Mammary epithelial cell (primary cell): ENCODE measurements at places on chromosomes 2 and 18. TPM values are rescaled to one million over a fixed set of nuclear protein-coding genes. Genes with fewer than 3 reads are reported as not detected.

Gene COLEC11
- not detected for polyA plus RNA-seq

- no peak for DNase-seq
Measured at GRCh38 chr2:228329282-228329681, 147.8 kb upstream of the SPHKAP start.

Gene YPEL5
- polyA plus RNA-seq, result 30.4 TPM

DNA sequence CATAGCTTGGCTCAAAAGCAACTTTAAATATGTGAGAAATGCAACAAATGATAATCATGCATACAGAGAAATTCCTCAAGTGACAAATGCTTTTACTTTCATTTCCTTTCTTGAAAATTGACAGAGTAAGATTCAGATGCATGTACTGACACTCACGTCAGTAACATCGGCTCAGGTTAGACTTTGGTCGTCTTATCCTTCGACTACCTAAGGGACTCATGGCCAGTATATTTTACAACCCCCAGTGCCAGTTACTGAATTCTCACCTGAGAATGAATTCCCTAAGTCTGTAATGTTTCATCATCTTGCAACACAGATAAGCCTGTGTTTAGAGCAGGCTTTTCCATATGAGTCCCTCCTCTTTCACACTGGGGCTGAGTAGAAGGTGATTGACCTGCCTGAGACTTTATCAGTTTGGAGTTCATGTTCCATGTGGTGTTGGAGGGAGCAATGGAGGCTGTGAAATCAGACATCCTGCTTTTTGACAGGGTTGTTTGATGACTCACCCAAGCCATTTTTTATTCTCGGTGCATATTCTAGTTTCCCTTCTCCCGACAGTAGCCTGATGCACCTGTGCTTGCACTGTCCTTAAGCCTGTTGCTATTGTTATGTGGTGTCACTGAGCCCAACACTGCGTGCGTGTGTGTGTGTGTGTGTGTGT, 30.5 kb upstream of the ATP8B1 start:
- no peak for DNase-seq

Gene FER1L5
- 0.05 TPM for polyA plus RNA-seq

DNA sequence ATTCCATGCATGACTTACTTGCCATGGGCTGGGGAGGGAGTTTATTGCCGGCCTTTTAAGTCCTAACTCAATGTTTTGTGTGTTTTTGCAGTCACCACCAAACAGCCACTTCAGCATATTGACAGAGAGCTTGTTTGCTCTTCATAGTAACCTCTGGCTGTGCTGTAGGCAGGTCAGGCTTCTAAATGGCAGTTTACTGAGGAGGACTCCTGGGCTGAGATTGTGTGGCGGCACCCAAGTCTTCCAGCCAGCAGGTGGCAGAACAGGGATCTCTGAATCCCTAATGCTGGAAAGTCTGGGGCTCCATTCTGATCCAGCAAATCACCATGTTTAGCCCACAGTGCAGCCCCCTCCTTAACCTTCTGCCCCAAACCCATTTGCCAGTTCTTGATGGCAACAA, 121.2 kb downstream of the CAPN13 start:
- no peak for DNase-seq

GRCh38 chr2:233331536-233331935, 22.8 kb upstream of the DGKD start:
- DNase-seq, result no peak

- DNase-seq, result no peak
Measured at GRCh38 chr2:124975224-124975623, 950.1 kb downstream of the CNTNAP5 start.
